ENCODE measurements at places on chromosomes 6 and 20.

DNA sequence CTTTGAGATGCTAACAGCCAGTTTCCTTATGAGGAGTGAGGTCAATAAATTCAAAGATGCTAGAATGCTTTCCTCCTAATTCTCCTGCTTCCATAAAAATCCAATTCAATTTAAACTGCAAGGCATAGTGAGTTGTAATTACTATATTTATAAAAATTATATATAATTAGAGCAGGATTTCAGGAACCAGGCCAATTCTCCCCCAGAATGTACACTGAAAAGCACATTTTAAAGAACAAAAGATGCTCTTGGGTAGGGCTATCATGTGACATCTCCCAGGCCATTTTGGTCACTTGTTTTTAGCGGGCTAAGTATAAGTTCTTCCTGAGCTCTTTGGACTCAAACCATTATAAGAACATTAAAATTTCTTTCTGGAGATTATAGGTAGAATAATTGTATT, 195.7 kb upstream of the KCNG1 start:
- DNase-seq, result peak; percentile 21

DNA sequence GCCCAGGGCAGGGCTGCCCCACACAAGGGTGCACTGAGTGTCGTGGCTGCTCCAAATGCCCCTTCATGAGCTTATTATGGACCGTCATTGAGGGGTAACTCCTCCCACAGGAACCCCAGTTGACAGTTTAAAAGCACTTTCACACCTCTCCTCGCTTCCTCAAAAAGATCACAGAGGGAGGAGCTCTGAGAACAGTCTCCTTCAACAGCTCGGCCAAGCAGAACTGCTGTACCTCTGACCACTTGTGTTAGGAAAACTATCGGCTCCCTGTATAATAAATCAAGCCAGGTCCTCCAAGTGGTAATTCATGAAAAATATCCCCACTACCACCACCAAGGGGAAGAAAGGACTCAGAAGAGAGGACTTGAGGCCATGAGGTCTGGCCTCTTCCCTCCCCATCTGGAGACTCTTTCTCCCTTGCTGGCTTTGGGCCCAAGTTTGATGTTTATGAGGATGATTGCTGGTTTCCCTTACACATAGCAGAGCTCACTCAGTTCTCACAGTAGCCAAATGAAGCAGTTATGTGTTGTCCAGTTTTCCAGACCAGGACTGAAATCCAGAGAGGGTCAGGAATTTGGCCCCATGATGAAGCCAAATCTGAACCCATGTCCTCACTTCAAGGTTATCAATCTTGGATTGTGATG, 8.7 kb downstream of the SNX21 start:
- no peak for DNase-seq

- no peak for DNase-seq
These were observed 6.6 kb downstream of the CDC25B start for GRCh38 chr20:3802524-3803239.

DNA sequence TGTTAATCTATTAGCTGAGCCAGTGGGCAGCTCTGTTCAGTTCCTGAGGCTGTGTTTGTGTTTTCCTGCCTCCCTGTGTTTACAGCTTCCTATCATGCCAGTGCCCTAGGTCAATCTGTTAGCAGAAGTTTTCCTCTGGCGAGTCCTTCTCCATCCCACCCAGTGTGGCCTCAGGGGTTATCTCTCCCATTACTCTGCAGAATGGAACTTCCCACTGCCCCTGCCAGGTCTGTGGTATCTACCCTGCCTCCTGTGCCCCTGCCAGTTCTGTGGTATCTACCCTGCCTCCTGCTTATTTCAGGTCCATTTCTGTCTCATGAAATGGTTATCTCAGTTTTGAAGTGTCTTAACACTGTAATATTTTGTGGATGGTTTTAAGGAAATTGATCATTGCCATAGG, 63.1 kb downstream of the SLX4IP start:
- DNase-seq, result no peak

DNA sequence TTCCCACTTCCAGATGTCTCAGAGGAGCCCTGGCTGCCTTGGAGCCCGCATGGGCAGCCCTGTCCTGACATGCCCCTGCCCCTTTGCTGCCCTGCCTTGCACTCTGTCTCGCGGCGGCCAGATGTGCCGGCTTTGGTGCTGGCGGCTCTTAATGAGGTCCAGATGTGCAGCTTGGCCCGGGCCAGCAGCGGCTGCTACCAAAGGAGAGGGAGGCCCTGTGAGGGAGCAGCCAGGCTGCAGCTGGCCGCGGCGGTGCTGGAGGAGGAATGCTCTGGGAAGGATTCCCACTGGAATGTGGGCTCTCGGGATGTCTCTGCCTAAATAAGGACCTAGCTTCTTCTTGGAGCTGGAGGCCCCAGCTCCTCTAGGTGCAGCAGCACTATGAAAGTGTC, 72.4 kb downstream of the FGD2 start:
- no peak for DNase-seq

- DNase-seq, result no peak
These were observed 49.5 kb upstream of the CCDC167 start for GRCh38 chr6:37549154-37549553.

DNA sequence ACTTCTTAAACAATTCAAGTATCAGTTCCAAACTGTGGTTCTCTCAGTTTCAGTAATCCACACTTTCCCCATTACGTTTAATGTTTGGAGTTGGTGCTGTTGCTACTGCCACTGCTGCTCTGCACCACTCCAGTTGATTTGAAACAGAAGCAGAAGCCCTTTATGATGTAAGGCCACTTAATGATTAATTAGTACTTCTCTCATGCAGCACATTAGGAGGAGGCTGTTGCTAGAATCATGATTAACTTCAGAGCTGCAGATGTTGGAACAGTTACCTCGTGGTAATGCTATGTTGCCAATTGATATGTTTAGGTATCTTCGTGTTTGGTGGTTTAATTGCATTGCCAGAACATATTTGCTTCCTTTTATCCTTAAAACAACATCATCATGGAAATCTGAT, 986.2 kb upstream of the CITED2 start:
- DNase-seq, result peak; percentile 65

- no peak for DNase-seq
These were observed 128.2 kb upstream of the CDH4 start for GRCh38 chr20:61123751-61124368.

GRCh38 chr20:52461582-52461981, 270.0 kb upstream of the ZFP64 start:
- DNase-seq, result no peak

DNA sequence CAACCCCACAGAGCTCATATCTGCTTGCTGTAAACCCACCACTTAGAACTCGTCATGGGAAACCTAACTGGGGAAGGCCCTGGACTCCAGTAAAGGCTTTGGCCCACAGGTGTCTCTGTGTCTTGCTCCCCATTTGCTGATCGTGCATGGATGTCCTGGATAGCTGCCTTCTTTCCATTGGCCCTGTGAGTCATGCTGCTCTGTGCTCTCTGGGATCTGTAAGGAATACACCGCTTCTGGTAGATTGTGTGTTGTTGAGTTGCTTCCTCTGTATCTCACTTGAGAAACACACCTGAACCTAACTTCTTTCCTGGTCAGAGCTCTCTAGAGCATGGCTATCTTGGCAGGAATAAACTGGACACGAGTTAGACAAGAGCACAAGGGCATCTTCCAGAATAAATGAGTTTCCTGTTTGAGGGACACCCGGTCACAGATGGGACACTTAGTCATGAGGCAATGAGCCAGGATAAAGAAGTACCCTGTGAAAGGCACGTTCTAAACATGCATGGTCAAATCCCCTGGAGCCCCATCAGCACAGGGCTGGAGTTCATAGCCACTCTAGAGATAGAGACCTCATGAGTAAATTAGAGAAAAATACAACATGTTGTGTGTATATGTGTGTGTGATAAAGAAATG, 99.6 kb upstream of the TMEM170B start:
- no peak for DNase-seq

DNA sequence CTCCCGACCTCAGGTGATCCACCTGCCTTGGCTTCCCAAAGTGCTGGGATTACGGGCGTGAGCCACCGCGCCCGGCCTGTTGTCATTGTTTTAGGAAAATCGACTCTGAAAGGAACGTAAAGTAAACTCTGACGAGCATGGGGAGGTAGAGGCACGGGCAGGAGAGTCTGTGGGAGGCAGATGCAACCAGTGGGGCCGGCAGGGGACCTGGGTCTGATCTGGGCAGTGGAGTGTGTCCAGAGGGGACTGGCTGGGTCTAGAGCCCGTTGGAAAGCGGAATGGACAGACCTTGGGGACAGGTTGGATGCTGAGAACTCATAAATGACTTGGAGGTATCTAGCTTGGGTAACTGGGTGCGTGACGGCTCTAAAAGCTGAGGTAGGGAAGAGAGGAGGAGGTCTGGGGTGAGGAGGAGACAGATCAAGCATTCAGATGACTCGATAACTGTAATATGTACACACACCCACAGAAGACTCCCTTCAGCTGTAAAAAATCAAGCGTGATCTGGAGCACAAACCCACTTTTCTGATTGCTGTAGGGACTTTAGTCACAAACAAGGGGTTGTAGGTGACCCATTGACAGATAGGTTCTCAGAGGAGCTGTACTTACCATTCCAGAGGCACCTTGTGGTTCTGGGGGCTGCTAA, 22.4 kb downstream of the MANBAL start:
- DNase-seq, result no peak

- DNase-seq, result no peak
These were observed 20.1 kb downstream of the NT5E start for GRCh38 chr6:85470023-85470410.

DNA sequence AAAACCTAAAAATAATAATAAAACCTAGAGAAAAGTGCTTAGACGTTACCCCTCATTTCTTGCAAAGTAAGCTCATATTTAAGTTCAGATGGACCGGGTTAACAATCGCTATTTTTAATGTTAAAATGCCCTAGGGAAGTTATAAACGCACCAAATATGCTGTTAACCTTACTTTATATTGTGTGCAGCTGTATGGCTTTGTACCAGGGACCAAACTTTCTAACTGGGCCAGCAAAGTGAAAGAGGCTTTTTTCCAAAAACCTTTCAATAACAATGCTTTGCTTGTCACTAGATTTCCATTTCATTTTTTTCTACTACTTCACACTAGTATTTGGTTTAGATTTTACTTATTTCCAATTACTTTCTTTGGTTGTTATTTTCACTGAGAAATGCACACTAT, 248.5 kb downstream of the FOXC1 start:
- DNase-seq, result no peak

DNA sequence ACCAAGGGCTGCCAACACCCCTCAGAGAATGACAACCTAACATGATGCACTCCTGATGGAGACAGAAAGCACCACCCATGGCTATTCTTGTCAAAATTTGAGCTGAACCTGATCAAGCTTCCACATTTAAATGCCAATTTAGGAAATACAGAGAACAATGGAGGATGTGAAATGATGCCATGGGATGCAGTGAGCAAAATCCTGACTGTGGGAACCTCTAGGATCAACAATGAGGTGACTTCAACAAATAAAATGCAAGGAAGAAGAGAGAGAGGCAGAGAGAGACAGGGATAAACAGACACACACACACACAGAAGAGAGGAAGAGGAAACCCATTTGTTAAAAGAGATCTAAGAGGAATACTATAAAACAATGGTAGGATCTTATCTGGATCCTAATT, 119.6 kb upstream of the NUP153 start:
- no peak for DNase-seq

GRCh38 chr20:4946986-4947385, 54.3 kb downstream of the SLC23A2 start:
- no peak for DNase-seq

DNA sequence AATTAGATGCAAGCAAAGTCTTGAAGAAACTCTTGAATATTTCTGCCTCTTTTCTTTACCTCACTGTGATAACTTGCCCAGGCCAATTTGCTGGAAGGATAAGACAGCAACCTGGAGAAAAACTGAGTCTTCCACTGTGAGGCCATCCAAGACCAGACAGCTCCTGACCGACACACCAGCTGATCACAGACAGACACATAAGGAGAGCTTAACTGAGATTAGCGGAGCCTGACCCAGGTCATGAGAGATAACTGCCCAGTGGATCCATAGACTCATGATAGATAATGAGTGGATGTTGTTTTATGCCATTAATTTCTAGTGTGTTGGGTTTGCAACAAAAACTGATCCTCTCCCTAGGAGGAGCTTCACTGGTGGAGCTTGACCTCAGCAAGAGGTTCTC, 64.4 kb upstream of the NOX3 start:
- no peak for DNase-seq

DNA sequence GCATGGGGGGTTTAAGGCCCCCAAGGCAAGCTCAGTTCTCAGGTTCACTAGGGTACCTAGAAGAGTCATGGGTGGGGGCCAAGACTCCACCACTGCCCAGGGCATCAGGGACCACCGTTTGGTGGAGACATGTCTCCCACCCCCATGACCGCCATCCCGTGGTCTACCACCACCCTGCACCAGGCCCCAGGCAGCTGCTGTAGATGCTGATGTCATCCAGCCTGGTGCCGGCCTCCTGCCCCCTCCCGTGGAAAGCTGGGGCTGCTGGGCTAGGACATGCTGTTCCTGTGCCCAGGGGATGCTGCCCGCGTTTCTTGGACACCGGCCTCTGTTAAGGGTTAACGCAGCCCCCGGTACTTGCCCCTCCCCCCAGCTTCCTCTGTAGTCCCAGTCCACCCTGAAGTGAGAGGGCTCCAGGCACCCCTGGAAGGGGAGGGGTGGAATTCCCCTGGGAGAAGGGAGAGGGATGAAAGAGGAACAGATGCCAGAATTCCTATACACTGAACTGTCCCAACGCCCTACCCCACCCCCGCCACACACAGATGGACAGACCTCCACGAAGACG, 587 bp downstream of the IP6K3 start:
- DNase-seq, result no peak

GRCh38 chr6:62039605-62040004, 246.4 kb downstream of the KHDRBS2 start:
- DNase-seq, result no peak

DNA sequence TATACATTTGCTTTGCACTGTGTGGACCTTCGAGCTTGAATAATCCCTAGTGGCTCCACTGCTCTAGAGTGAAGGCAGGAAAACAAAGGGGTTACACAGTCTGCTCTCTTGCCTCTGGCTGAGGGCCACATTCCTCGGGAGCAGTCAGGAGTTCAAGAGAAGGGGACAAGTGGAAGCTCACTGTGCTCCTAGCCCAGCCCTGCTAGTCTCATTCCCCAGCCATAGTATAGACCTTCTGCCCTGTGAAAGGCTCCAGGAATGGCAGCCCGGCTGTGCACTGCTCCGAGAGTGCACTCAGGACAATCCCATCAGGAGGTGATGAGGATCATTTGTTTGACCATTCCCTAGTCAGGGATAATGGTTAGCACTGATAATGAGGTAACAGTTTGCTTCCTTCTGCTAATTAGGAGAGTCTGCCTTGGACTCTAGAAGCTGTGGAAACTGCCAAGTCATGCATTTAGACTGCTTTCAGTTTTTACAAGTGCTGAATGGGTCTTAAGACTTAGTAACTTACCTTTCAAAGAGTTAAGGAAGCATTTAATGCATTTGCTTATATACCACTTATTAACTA, 8.5 kb downstream of the IYD start:
- DNase-seq, result no peak

GRCh38 chr6:83221276-83221675, 28.1 kb downstream of the RWDD2A start:
- no peak for DNase-seq

DNA sequence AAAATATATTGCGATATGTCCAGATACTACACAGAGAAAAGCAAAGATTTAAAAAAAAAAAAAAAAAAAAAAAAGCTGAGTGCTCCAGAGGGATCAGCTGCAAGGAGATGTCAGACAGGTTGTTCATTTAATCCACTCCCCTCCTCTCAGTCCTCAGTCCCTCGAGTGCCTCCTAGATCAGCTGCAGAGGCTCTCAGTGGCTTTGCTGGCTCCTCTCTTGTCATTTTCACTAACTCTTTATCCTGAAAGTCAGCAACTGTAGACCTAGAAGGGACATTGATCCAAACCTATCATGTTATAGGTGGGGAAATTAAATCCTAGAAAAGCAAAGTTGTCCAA, 61.6 kb downstream of the KIAA0319 start:
- DNase-seq, result peak; percentile 89
